Activated T-cell treated with anti-CD3 and anti-CD28 coated beads for 48 hours (primary cell): ENCODE measurements at places on chromosomes 3 and 15.

GRCh38 chr3:42014458-42014920, 52.6 kb upstream of the ULK4 start:
- DNase-seq, result no peak

DNA sequence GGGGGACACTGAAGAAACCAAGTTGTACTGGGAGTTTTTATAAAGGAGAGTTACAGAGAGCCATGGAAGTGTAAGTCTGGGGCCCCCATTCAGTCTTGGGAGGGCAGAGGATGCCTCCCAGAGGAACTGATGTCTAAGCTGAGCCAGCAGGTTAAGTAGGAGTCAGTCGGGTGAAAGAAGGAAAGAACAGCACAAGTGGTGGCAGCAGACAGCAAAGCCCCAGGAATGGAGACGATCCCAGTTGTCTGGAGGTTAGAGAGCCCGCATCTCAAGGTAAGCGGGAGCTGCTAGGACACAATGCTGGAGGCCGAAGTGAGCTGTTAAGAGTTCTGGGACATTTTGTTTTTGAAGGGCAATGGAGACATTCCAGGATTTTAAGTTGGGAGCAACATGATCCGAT, 88.8 kb downstream of the TAMM41 start:
- DNase-seq, result no peak

GRCh38 chr15:65836665-65837064, 32.6 kb upstream of the RAB11A start:
- DNase-seq, result no peak

DNA sequence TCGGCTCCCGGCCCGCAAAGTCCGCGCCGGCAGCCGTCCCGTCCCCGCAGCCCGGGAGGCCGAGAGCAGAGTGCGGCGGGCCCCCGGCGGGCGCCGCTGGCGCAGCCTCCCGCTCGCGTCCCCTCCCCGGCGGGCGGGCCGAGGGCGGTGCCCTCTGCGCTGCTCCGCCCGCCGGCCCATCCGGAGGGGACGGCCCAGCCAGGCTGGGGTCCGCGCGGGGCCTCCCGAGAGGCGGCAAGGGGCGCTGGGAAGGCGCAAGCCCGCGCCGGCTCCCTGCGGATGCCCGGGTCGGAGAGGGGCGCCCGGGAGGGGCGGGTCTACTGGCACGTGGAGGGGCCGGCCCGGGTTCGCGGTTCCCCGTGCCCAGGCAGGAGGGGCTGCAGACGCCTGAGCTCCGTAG, at the start of the genes CLCN2 and POLR2H:
Gene CLCN2 (minus strand): TSS at position 74 of the 400 bp plus-strand sequence. CDS start 126 bp downstream, outside the sequence.
Gene POLR2H (plus strand): TSS at position 179 of the 400 bp plus-strand sequence. CDS start 1,783 bp downstream, outside the sequence.
- DNase-seq, result no peak

DNA sequence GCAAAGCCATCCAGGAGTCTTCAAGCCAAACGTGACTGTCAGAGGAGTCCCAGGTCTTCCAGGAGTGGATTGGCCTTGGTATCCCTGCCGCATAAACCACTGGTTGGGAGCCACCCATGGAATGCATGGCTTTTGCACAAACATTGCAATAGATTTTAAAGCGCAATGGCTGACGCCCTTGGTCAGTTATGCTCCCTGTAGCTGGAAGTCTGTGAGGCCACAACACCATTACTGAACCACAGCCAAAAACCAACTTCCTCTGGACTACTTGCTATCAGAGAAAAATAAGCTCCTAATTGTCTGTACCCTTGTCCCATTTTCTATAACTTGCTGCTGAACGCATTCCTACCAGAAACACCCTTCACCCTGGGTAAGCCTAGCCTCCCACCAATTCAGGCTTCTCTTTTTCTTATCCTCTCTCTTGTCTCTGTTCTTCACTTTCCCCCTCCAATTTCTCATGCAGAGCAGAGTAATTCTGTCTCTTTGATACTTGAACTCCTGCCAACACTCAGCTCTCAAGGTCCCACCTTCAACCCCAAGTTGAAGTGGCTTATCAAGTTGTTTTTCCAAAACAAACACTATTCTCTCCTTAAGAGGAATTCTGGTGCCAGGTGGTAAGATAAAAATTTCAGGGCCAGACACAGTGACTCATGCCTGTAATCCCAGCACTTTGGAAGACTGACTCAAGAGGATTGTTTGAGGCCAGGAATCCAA, 176.4 kb upstream of the UBE2E1 start:
- DNase-seq, result no peak

DNA sequence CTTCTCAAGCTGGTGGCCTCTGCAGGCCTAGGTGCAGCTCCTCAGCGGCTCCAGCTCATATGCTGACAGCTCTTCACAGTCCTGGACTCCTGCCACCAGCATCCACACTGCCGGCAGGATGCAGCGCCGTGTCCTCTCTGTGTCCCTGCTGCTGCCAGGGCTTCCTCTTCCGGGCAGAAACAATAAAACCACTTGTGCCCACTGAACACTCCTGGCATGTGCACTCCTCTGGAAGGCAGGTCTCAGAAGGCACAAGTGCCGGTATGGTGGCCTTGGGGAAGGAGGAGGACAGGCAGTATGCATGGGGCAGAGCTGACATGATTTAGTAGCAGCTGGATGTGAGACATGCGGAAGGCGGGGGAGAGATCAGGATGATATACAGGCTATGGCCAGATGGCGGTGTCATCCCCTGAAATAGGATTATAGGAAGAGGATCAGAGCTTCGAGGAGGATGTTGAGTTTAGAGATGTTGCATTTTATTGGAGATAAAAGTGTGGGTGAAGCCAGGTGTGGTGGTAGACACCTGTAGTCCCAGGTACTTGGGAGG, 7.5 kb upstream of the MAN2A2 start:
- no peak for DNase-seq

- no peak for DNase-seq
Observed at GRCh38 chr3:109804697-109805096, 467.4 kb upstream of the DPPA4 start.

GRCh38 chr15:66931768-66932633, 133.4 kb upstream of the SMAD3 start:
- no peak for DNase-seq

DNA sequence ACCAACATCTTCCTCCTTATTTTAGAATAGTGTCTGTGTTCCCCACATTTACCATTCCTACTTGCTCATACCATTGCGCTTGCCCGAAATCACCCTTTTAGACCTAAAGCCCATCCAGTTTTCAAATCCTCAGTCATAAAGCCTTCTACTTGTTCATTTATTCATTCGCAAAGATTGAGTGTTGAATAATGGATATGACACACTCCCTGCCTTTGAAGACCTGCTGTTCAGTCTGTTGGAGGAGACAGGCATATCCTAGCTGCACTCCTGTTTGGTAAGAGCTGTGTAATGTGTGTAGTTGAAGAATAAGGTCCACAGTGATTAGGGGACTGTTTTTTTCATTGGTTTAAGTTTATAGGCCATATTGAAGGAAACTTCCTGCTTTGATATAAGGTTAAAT, 1.7 kb downstream of the CNOT10 start:
- no peak for DNase-seq

DNA sequence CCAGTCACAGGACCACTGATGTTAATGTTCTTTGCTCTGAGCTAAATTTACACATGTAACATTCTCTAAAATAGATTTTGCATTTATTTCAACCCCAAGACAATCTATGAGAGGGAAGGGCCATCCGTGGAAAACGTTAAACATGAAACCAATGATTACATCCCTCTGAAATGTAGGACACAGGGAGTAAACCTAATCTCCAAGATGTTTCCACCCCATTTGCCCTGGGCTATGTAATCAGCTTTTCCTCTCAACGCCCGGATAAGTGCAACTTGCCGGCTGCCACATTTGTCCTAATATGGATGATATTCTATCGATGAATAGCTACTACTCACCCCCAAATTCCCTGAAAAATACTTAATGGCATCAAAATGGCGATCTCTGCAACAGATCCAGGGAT, 6.4 kb upstream of the FMN1 start:
- no peak for DNase-seq

- no peak for DNase-seq
Observed at GRCh38 chr3:24688446-24689148, 193.9 kb upstream of the THRB start.

DNA sequence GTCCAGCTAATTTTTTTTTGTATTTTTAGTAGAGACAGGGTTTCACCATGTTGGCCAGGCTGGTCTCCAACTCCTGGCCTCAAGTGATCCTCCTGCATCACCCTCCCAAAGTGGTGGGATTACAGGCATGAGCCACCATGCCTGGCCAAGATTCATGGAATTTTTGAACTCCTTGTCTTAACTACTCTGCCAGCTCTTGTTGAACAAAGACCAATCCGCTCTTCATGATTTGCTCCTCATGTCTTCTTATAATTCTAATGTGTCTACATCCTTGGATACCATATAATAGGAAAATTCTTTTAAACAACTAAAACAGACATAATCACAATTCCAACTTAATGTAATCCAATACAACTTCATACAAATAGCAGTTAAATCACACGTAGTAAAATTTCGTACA, 21.3 kb downstream of the UBA5 start:
- no peak for DNase-seq

DNA sequence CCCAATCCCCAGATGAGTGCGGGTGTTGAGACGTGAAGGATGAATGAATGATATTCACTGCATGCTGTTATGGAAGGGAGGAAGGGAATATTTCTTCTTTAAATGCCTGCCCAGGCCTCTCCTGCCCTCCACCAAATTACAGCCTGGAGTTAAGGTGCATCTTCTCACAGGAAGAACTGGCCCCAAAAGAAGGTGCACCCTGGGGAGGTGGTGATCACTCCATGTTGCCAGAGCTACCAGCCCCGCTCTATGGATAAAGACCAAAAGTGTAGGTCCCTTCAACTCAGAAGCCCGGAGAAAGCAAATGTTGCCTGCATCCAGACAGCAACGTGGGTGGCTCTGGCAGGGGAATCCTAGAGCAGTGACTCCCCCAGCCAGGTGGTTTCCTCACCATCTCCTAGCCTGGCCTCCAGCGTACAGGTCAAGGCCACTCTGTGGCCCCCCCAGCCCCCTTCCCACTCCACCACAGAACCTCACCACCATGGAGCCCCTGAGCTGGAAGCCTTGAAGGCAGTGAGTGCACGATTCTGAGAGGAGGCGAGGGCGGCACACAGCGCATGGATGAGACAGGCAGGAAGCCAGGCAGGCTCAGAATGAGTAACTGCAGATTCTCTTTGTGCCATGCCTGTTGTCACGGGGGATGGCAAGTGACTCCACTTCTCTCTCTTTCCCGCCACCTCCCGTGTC, 3.5 kb upstream of the VIPR1 start:
- peak; percentile 4 for DNase-seq

GRCh38 chr3:12797892-12798558, 1.5 kb downstream of the CAND2 start:
- no peak for DNase-seq

DNA sequence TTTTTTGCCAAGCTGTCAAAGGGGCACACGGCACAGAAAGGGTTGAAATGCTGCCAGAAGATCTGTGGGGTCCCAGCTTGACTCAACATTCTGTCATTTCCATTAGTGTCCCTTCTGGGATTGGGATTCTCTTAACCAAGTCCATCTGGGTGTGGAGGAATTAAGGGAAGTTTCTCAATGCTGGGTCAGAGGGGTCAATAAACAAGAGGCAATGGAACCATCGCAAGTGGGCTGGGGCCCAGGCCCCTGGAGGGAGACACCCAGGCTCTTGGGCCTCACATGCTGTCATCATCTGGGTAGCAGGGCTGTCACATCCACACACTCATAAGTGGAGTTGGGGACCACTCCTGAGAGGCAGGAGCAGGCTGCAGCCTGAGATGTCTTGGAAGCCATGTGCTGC, 8.1 kb upstream of the APOD start:
- DNase-seq, result no peak

GRCh38 chr15:51494411-51495314, 127.9 kb downstream of the DMXL2 start:
- DNase-seq, result no peak

GRCh38 chr3:192892981-192893700, 24.5 kb downstream of the MB21D2 start:
- DNase-seq, result peak; percentile 50

DNA sequence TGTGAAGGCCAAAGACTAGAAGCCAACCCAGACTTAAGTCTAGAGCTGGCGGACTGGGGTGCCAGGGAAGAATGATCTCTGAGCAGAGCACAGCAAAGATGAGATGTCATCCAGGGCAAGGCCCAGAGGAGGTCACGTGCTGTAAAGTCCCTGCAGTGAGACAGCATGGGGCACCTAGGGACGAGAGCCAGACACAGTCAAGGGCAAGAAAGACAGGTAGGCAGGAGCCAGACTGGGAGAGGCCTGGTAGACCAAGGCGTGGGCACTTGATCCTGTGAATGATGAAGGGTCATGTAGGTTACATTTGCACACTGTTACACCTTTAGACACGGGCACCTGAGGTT, 379.7 kb upstream of the PROK2 start:
- DNase-seq, result no peak

GRCh38 chr3:193377591-193377990, 962 bp downstream of the ATP13A5 start:
- DNase-seq, result no peak

GRCh38 chr15:27249046-27249759, 278.2 kb downstream of the GABRG3 start:
- DNase-seq, result no peak

GRCh38 chr3:195767792-195768191, 43.9 kb downstream of the MUC4 start:
- no peak for DNase-seq
